ENCODE measurements at places on chromosomes 4 and X. TPM values are rescaled to one million over a fixed set of nuclear protein-coding genes. Genes with fewer than 3 reads are reported as not detected.

The MUC7 gene
- total RNA-seq = not detected

The LANCL3 gene
- not detected for total RNA-seq

The ITIH6 gene
- total RNA-seq = not detected

The SYN1 gene
- total RNA-seq = 0.61 TPM

The RAB41 gene
- not detected for total RNA-seq
